HEK293T (cell line): ENCODE measurements at places on chromosomes 2 and 18.

DNA sequence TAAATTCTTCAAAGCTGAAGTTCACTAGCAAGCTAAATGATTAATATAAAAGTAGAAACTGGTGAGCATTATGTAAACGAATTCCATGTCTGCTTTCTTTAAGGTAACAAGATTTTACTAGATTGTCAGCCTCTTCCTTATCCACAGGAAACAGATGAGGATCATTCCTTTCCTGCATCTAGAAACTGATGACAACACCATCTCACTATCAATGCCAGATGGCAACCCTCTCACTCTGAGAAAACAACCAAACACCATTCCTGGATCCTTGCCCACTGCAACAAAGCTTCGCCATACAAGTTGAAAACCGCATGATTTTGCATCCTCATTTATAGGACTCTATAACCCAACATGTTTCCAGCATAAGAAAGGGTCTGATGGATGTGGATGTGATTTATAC, 122.9 kb downstream of the ZNF521 start:
- no peak for DNase-seq

DNA sequence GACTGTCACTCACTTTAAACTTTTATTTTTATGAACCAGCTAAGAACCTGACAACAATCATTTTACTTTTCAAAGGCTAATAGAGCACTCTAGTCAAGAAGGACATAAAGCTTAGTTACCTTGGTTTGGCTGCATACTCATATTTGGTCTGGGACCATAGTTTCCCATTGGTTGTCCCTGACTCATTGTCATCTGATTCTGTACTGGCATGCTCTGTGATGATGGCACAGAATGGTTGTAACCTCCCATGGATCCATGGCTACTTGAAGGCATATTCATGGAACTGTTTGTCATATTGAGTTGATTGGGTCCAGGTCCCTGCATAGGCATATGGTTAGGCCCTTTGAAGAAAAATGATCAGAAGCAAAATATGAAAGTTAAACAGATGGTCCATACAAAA, 37.9 kb downstream of the SS18 start:
- DNase-seq = no peak

GRCh38 chr2:142914507-142915313, 37.2 kb downstream of the KYNU start:
- DNase-seq = no peak

DNA sequence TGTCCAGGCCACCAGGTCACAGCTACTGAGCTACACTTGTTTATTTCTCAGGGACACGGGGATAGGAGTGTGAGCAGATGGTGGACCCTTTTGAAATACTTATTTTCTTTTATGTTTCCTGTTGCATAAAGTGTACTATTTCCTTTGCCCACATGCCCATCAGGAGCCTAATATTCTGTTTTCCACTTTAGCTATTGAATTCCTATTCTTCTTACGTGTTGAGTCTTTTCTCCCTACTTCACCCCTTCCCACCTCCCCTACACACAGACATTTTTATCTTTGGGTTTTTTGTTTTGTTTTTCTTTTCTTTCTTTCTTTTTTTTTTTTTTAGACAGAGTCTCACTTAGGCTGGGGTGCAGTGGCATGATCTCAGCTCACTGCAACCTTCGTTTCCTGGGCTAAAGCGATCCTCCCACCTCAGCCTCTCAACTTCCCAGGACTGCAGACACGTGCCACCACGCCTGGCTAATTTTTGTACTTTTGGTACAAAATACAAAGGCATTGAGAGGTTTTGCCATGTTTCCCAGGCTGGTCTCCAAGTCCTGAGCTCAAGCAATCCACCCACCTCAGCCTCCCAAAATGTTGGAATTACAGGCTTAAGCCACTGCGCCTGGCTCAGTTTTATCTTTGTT, 5.2 kb upstream of the GPR55 start:
- no peak for DNase-seq

GRCh38 chr2:54969295-54969939, 80.8 kb downstream of the RTN4 start:
- no peak for DNase-seq

GRCh38 chr2:128622371-128622770, 303.7 kb upstream of the HS6ST1 start:
- DNase-seq = no peak

DNA sequence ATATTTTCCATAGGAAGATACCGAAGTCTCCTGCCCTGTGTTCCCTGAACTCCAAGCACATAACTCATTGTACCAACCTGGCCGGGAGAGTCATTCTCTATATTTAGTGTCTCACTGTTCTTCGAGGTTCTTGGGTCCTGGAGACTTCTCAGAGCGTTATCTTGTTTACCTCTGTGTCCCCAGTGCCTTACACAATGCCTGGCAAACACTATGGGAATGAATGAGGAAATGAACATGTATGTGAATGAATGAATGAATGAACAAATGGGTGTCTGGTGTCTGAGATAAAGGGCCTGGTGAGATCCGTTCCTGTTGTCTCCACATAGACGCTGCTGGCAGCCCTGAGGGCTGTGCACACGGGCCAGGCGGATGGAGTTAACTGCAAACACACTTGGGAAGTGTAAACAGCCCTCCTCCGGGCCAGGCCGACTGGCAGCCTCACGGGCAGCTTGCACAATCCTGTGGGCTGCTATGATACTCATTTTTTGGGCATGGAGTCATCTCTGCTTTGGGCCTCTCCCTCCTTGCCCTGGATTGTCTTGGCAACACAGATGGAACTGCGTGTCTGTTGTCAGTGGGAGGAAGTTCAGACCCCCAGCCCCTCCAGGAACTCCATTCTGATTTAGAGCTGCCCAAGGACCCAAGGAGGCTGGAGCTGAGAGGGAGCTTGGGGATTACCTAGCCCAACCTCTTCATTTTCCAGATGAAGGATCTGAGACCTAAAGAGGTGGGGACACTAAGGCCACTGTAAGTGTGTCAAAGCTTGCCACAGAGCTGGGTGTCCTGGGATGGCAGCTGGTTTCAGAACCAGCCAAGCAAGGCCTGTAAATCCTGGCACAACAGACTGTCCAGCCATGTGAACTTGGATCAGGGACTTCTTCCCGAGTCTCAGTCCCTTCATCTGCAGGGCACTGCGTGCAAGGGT, 124.4 kb downstream of the INHBB start:
- no peak for DNase-seq

DNA sequence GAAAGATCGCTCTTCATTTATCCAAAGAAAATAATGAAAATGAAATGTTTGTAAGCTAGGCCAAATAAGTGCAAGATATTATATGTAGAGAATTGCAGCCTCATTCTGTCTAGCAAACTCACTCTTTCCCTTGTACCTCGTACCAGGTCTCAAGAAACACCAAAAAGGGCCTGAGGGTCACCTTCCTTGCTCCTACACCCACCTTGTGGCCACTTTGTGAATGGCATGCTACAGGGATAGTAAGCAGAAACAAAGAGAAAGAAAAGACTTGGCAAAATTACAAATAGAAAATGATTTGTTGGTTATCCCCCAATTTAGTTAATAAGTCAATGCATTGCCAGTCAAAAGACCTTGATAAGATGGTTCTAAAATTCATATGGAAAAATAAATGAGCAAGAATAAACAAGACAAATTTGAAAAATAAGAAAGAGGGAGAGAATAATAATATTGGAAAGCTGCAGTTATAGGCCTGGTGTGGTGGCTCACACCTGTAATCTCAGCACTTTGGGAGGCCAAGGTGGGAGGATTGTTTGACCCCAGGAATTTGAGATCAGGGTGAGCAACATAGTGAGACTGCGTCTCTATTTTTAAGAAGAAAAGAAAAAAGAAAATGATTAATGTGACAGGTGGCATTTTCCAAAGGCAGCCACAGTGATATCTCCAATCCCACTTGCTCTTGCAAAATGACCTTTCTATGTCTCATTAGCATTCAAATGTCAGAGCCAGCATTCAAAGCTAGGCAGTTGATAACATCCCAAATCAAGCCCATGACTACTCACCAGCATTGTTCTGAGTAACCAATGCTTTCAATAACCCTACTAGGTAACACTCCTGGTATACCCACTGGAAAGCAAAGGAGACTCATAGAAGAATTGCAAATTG, 38.8 kb upstream of the BMP10 start:
- DNase-seq = peak; percentile 66

GRCh38 chr2:71564790-71565189, 111.4 kb downstream of the DYSF start:
- DNase-seq = no peak

- no peak for DNase-seq
Measured at GRCh38 chr18:5620289-5620688, 76.5 kb upstream of the EPB41L3 start.

DNA sequence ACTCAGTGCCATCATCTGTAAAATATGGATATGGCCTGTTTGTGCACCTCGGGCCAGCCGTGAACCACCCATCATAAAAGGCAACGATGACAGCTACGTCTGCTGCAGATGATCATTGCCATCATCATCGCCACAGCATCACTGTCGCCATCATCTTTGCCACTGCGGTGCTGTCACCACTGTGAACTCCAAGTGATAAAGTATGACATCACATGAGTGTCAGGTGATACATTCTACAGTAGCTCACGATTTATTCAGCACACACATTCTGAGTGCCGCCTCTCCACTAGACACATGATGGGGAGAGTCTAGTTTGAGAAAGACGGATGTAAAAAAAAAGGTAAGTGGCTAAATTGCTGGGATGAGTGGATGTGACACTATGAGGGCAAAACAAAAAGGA, 755.4 kb upstream of the RAB6C start:
- no peak for DNase-seq

DNA sequence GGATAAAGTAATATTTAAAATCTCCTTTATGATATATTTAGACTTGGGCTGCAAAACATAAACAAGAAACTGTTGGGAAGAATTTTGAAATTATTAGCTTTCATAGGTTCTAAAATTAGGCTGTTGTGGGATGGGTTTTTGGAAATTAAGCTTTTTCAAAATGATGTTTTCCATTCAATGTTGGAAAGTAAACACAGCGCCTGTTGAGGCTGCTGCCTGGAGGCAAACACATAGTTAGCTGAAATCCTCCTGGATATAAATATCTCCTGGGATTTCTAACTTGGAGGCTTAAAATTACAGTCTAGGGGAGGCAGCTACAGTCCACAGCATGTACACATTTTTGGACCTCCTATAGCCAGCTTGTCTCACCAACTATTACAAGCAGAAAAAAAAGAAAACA, 197.3 kb downstream of the DCC start:
- DNase-seq = no peak

- DNase-seq = no peak
Measured at GRCh38 chr2:239789711-239790110, 235.4 kb downstream of the NDUFA10 start.

GRCh38 chr2:37389989-37390765, 45.7 kb downstream of the QPCT start:
- DNase-seq = no peak

GRCh38 chr2:10079870-10080535, at the start of gene CYS1:
Gene CYS1, minus strand, starts transcription at chr2:10080411. Its CDS starts 188 bp downstream, at chr2:10080223.
- peak; percentile 74 for DNase-seq
